ENCODE measurements at places on chromosomes 1 and 21.

GRCh38 chr1:91579658-91580228 lies 79.1 kb downstream of the CDC7 start:
- DNase-seq = no peak

- no peak for DNase-seq
Observed at GRCh38 chr1:204567071-204567470, 50.9 kb downstream of the MDM4 start.

GRCh38 chr1:113802367-113803007 lies 9.8 kb downstream of the RSBN1 start:
- DNase-seq = no peak

DNA sequence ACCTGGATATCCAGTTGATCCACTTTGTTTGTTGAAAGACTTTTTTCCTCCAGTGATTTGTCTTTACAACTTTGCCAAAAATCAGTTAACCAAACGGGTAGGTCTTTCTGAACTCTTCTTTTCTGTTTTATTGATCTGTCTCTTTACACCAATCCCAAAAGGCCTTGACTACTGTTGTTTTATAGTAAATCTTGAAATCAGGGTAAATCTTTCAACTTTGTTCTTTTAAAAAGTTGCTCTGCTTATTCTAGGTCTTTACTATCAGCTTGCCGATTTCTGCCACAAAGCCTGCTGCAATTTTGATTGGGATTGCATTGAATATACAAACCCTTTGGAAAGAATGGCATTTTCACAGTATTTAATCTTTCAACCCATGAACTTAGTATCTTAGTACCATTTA lies 66.6 kb downstream of the ITSN1 start:
- no peak for DNase-seq

DNA sequence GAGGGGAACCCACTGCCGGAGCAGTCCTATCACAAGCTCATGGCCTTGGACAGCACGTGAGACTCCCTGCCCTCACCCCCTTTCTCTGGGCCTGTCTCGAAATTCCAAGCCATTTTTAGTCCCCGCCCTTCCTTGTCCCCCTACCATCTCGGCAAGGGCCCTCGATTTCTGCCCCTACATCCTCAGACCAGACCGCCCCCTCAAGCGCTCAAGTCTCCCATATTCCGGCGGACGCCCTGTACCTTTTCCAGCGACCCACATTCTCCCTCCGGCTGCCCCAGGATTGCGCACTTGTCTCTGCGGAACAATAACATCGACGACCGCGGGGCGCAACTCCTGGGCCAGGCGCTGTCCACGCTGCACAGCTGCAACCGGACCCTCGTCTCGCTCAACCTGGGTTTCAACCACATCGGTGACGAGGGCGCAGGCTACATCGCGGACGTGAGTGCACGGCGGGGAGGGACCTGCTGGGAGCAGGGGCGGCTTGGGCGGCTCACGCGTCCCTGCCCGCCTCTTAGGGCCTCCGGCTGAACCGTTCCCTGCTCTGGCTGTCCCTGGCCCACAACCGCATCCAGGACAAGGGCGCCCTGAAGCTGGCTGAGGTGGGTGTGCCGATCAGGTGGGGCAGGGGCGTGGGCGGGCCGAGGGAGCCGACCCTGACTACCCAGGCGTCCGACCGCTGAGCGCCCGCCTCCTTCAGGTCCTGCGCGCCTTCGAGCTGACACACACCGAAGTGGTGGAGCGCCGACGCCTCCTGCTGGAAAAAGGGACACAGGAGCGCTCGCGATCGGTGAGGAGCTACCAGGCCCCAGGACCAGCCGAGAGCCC lies 7.0 kb downstream of the LRRC71 start:
- peak; percentile 75 for DNase-seq

GRCh38 chr1:201751872-201752271 lies 77.1 kb upstream of the IPO9 start:
- DNase-seq = peak; percentile 94

DNA sequence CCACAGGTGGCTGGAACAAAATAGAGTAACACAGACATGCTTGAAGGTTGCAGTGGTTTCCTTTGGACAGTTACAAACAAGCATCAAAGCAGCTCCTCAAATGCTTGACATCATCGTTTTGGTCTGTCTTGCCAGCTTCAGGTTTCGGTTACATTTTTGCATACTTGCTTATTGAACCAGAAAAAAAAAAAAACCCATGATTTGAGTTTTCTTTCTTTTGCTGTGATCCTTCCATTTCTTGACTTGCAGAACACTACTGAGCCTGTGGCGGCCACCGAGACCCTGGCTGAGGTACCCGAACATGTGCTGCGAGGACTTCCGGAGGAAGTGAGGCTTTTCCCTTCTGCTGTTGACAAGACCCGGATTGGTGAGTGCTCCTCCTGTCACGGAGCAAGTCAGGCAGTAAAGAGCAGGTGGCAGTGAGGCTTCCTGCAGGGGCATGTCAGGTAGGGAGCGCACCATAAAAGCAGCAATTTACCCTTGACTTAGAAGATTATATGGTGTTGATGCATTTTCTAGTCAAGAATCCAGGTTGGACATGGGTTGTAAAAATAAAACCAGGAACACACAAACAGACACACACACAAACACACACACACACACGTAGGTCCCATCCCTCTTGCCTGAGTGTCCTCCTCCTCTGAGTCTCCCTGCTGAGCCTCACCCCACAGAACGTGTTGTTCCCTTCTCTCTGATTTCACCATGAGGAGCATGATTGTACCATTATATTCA lies 30.9 kb downstream of the PRDM2 start:
- DNase-seq = no peak

GRCh38 chr1:38073534-38074301 lies 27.1 kb upstream of the POU3F1 start:
- no peak for DNase-seq

GRCh38 chr1:43305461-43305860 lies 4.7 kb downstream of the TIE1 start:
- no peak for DNase-seq

DNA sequence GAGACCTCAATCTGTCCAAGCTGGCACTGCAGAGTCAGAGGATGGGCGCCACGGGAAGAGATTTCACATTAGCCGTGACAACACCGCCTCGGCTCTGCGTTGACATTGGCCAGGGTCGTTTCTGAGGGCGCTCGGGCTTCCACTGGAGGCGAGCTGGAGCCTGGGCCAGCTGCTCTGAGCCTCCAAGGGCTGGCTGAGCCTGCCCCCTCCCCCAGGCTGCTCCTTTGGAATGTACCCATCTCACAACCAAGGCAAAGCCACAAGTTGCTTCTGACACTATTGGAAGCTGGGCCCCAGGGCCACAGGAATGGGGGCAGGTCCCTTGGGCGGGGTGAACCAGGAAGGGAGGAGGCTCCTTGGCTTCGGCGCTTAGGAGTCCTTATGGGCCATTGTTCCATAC lies 12.7 kb downstream of the GPR3 start:
- no peak for DNase-seq

- no peak for DNase-seq
Observed at GRCh38 chr21:27806281-27806680, 839.4 kb upstream of the ADAMTS5 start.

- DNase-seq = no peak
Observed at GRCh38 chr1:36380143-36380619, 5.5 kb downstream of the STK40 start.

- DNase-seq = no peak
Observed at GRCh38 chr1:82318265-82318664, 517.5 kb downstream of the ADGRL2 start.

- DNase-seq = peak; percentile 69
Observed at GRCh38 chr1:91645031-91645430, 144.4 kb downstream of the CDC7 start.

DNA sequence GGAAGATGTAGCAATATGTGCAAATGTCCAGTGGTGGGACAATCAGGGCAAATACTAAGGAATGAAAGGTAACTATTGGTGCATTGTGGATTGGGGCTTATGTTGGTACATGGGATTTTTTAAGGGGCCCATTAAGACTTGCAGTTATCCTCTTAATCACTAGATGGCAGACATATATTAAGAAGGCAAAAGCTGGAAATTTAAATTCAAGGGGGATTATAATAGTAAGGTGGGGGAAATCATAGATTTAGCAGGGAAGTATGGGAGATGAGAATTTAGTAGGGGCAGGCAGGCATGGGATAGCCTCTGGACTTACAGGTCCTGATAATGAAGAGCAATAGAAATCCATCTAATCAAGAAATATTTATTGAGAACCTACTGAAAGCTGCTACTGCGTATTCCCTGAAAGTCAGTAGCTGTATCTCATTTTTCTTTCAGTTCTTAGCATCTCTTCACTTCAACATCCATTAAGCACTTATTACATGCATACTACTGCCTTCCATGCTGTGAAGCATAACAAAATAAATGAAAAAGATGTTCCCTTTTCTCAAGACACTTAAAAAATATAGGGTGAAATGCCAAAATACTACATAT lies 251.8 kb downstream of the CRB1 start:
- no peak for DNase-seq

- DNase-seq = no peak
Observed at GRCh38 chr1:6495540-6496364, 4.3 kb upstream of the PLEKHG5 start.

- no peak for DNase-seq
Observed at GRCh38 chr1:175219774-175220173, 27.2 kb upstream of the KIAA0040 start.

DNA sequence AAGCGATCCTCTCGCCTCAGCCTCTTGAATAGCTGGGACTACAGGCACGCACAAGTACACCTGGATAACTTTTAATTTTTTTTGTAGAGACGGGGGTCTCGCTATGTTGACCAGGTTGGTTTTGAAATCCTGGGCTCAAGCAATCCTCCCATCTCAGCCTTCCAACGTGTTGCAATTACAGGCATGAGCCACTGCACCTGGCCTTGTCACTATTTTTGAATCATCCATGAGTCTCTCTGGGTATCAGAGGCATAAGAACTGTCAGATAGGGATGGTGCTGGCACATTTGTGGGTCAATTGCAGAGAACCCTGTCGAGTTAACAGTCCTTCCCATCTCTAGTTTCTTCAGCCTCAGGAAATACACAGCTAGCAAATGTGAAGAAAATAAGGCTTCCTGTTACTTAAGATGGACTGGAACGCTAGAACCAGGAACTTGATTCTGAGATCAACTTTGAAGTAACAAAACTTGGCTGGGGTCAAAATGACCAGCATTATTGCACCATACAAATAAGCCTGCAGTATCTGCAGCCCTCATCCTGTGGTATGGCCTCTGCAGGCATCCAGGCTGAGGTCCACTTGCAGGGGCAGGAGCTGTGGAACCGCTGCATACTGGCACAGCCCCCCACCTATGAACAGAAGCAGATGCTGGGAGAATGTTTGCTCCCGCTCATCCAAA lies 124.3 kb upstream of the GADD45A start:
- no peak for DNase-seq

DNA sequence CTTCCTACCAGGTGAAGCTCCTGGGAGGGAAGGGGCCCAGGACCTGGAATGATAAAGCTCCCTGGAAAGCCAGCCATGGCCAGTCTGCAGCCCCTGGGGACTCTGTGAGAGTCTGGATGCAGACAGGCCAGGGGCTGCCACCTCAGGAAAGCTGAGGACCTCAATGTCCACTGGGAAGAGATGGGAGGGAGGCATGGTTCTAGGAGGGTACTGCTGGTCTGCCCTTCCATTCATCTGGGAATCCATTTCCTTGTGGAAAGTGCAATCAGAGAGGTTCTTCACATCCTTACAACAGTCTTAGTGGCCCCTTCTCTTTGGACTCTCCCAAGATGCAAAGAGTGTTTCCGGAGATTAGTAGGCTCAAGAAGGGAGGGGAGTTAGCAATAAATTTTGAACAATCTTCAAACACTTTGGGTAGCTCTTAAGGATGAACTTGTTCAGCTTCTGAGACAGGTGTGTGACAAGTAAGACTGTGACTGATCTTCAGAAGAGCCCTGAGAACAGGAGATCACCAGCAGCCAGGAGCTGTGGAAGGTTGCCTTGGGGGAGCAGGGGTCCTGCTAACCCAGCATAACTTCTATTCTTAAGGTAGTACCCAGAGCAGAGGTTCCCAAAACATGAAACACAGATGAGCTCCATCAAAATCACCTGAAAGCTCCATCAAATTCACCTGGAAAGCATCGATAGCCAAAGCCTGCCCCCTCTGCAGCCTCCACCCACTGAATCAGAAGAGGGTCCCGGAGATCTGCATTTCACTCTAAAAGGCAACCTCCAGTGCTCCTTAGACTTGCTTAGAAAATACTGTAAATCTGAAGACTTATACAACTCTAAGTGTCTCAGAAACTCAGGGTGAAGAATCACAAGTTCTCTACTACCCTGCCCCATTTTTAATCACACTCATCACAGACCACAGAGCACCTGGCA lies 616 bp upstream of the LAX1 start:
- no peak for DNase-seq

GRCh38 chr21:37783016-37783415 lies 133.2 kb downstream of the KCNJ6 start:
- no peak for DNase-seq

DNA sequence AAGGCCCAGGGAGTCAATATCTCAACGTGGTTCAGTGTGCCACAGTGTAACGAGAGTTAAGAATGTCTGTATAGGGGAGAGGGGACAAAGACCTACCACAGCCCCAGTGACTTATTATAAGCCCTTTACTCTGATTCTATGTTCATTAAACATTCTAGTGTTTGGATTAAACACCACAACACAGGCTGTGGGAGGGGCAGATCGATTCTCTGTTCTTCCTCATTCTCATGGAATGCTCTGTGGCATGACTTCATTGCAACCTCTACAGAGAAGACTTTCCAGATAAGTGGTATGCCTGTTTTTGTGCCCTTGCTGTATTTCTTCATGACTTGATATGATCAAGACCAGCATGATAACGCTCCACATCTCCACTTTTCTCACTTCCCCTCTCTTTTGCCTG lies 39.0 kb upstream of the CD5L start:
- DNase-seq = no peak

GRCh38 chr1:228837817-228838716 lies 102.8 kb downstream of the RHOU start:
- DNase-seq = peak; percentile 42

GRCh38 chr1:77704736-77705135 lies 22.3 kb upstream of the ZZZ3 start:
- DNase-seq = no peak

GRCh38 chr1:25889470-25889869 lies 14.0 kb upstream of the PAQR7 start:
- no peak for DNase-seq

DNA sequence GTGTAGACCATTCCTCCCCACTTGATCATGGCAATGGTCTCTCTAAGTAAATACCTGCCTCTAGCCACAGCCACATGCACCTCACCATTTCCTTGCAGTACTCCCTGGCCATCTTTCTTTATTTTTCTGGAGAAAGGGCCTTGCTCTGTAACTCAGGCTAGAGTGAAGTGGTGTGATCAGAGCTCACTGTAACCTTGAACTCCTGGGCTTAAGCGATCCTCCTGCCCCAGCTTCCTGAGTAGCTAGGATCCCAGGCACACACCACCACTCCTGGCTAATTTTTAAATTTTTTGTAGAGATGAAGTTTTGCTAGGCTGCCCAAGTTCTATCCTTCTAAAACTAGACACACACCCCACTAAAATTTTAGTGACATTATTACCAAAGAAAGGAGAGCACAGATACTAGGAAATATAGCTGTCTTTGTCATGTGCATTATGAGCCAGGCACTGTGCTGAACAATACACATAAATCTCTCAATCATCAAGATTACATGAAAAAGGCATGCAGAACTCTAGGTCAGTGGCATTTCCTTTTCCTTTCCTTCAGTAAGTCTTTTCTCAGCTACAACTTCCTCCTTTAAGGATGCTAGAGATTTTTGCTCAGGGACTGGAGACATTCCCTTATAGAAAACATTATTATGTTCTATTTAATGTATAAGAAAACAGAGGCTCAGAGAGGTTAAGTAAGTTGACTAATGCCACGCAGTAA lies 95.0 kb upstream of the SERBP1 start:
- no peak for DNase-seq
